ENCODE measurements at places on chromosomes 16 and 17. TPM values are rescaled to one million over a fixed set of nuclear protein-coding genes. Genes with fewer than 3 reads are reported as not detected.

KCNG4 gene
- 0.06 TPM for polyA plus RNA-seq

GRCh38 chr17:46167826-46168569 lies 25.2 kb downstream of the KANSL1 start:
- DNase-seq, result no peak

KRTAP4-5 gene
- not detected for polyA plus RNA-seq

DNA sequence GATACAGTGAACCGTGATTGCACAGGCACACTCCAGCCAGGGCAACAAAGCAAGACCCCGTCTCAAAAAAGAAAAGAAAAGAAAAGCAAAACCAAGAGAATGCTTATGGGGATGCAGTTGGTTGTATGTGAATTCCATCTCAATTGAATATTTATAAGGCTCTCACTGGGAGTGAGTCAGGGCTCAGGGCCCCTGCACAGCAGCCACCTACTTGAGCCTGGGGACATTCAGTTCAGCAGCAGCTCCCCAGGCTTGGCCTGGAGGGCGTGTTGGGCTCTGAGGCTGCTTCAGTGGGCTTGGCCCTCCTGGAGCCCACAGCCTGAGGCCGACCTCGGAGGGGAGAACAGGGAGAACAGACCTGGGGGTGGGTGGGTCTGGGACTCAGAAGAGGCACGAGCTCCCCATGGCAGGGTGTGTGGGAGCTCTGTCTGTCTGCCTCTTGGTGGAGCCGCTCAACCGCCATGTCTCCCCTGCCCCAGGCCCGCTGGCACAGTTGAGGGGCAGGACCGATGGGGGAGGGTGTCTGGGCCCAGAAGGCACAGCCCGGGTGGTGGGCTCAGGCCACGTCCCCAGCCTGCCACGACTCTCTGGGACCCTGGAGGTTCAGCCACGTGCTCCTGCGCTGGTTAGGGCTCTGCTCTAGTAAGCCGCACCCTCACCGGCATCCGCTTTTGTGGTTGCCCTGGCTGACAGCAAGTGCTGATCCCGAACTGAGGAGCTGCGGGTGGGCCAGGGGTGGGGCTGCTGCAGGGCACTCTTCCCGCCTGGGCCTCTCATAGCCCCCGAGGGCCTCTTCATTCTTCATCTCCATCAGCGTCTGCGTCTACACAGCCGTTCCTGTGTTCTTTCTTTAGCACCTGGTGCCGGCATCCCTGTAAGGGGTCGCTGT lies 24.8 kb downstream of the ZFPM1 start:
- DNase-seq, result no peak

Measured in right lung (tissue), 10 donors.